Epithelial cell of alveolus of lung (primary cell): ENCODE measurements at places on chromosomes 1 and 21. TPM values are rescaled to one million over a fixed set of nuclear protein-coding genes. Genes with fewer than 3 reads are reported as not detected.

KCNJ15 gene
- 0.88 and 4.9 TPM in 2 replicates for total RNA-seq

GABPA gene
- total RNA-seq = 14.2 and 25.2 TPM in 2 replicates

CD164L2 gene
- total RNA-seq = not detected in 2 replicates

PTPRC gene
- not detected in 2 replicates for total RNA-seq

VWA5B1 gene
- under 0.01 TPM in 1 of 2 replicates, not detected in the other for total RNA-seq

PROX1 gene
- total RNA-seq = under 0.01 and 0.32 TPM in 2 replicates

LY9 gene
- not detected in 2 replicates for total RNA-seq

CD53 gene
- total RNA-seq = not detected in 2 replicates

FALEC gene
- not detected in 2 replicates for total RNA-seq

NT5C1A gene
- total RNA-seq = not detected in 2 replicates

CASQ1 gene
- total RNA-seq = not detected in 2 replicates

CASZ1 gene
- 0.13 and 0.16 TPM in 2 replicates for total RNA-seq
